HFFc6 (cell line): ENCODE measurements at places on chromosomes 4 and X. TPM values are rescaled to one million over a fixed set of nuclear protein-coding genes. Genes with fewer than 3 reads are reported as not detected.

Gene TGIF2LX
- total RNA-seq, result not detected in 3 replicates

Gene LRAT
- total RNA-seq, result not detected in 3 replicates

- no peaks in the 10 kb centered on the region for H3K27me3 ChIP-seq
- no peaks in the 10 kb centered on the region for H3K36me3 ChIP-seq
- H3K27ac ChIP-seq, result no peak overlapping the region
- no peak overlapping the region for H3K4me3 ChIP-seq
- peak; percentile 20 for DNase-seq
Measured at GRCh38 chr4:72302981-72303704, 265.9 kb downstream of the ADAMTS3 start.

Gene FHIP1A
- total RNA-seq, result 0.73 and 0.77 TPM in 2 replicates

Gene ALB
- not detected in 2 replicates for total RNA-seq

Gene SLC9B1
- total RNA-seq, result 0.21 to 0.60 TPM (median 0.23 TPM) in 3 replicates

DNA sequence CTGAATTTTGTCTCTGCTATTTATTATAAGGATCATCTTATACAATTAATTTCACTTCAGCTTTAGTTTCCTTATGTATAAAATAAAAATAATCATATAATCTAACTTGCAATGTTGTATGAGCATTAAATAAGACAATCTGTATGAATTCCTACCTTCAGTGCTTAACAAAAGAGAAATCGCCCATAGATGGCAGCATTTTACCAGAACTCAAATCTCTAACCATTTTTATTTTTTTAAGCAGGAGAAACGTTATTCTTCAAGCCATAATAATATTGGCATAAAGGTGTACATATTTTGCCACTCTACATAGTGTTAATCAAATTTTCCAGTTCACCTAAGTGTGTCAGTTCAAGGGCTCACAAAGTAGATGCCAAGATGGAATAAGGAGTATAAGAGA is 78.8 kb downstream of the TMEM47 start:
- no peaks in the 10 kb centered on the region for H3K4me1 ChIP-seq
- H3K36me3 ChIP-seq, result no peaks in the 10 kb centered on the region
- no peak overlapping the region for H3K27ac ChIP-seq
- DNase-seq, result peak; percentile 34
- no peak overlapping the region for H3K4me3 ChIP-seq

Gene FGF2
- total RNA-seq, result 400 to 440 TPM (median 405 TPM) in 3 replicates

DNA sequence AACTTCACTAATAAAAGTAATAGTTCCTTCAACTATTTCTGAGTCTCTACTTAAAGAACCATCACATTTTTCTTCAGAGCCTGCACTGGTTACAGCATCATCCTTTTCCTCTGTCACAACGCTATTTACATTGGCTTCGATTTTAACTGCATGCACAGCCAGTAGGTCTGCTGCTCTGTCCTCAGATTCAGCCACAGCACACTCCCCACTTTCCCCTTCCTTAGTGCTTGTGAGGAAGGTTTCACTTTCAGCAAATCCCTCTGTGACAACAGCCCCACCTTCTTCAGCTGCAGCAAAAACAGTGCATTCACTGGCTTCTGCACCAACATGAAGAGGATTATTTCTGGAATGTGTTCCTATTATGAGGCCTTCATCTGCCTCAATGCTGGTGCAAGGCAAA is 25.7 kb downstream of the BOD1L1 start:
- DNase-seq, result no peak
- H3K4me1 ChIP-seq, result peaks cover 20% of the 10 kb centered on the region
- H3K27me3 ChIP-seq, result no peaks in the 10 kb centered on the region
- no peak overlapping the region for H3K4me3 ChIP-seq
- H3K27ac ChIP-seq, result no peak overlapping the region
- H3K36me3 ChIP-seq, result peaks cover 53% of the 10 kb centered on the region

DNA sequence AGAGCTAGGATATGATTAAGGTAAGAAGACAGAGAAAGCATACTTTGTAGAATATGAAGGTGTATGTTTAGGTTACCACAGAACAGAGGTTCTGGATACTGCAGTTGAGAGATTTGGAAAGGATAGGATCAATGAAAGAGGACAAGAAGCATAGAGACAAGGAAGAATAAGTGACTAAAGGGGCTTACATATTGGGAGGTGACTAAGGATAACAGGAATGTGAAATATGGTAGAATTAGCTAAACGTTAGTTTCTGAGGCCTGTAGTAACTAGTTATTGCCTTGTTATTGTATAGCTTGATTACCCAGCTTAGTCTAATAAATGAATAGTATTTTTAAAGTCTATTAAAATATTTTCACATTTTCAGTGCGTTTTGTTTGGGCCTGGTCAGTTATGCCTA is 38.2 kb downstream of the CENPI start:
- peak overlapping the region; percentile 59 for H3K27ac ChIP-seq
- no peak overlapping the region; the same call in 1 of the 2 replicates for H3K4me3 ChIP-seq
- peaks cover 23% of the 10 kb centered on the region for H3K36me3 ChIP-seq
- peaks cover 4% of the 10 kb centered on the region for H3K27me3 ChIP-seq
- peaks cover 16% of the 10 kb centered on the region for H3K4me1 ChIP-seq
- DNase-seq, result no peak

DNA sequence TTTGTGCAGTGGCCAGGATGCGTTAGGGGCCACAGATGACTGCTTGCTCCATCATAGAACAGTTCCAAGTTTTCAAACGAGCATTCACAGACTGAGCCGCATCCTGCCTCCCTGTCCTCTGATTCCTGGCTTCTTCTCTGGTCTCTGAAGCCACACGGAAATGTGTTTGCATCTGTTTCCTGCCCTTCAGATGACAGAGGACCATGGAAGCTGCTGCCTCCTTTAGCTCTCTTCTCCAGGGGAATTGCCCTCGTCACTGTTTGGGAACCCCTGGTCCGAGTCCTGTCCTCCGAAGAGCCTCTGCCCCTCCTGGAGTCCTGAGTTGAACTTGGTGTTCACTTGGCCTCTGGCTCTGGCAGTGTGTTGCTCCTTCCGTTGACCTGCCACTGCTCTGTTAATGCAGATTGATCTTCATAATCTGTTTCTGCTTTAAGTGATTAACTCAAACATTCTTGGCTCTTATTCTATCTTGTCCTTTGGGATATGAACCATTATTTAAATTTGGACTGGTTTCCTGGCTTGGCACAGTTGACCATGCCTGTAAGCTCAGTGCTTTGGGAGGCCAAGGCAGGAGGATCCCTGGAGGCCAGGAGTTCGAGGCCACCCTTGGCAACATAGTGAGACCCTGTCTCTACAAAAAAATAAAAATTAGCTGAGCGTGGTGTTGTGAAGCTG is 96.0 kb downstream of the PTTG2 start:
- peaks cover 17% of the 10 kb centered on the region for H3K4me1 ChIP-seq
- peaks cover 29% of the 10 kb centered on the region for H3K36me3 ChIP-seq
- H3K27ac ChIP-seq, result no peak overlapping the region
- H3K4me3 ChIP-seq, result no peak overlapping the region
- DNase-seq, result no peak

DNA sequence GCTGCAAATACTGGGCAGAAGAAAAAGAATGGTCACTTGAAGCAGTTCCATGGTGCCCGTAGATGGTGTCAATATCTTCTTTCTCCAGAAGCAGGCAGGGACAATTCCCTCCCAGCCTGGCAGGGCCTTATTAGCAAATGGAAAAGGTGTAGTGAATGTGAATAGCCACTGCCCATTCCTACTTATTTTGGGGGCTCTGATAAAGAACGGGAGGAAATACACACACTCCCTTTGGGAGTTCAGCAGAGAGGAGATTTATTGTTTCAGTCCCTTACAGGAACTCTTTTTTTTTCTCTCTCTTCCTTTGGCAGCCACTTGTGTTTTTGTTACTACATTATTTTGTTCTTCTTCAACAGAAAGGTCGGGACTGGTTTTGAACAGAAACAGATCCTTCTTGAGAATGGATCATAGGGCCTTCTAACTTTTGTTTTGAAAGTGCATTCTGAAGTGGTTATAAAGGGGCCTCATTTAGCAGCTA is at the start of gene EMCN:
TSS of gene EMCN (minus strand) at position 159 of the 478 bp plus-strand sequence. CDS start at position 51, 108 bp downstream.
- no peak within 1 kb of the TSS for H3K27ac ChIP-seq
- peaks cover 6% of the 10 kb centered on the region; the same call in 1 of the 2 replicates for H3K36me3 ChIP-seq
- DNase-seq, result no peak
- peaks cover 2% of the 10 kb centered on the region; the same call in 1 of the 2 replicates for H3K27me3 ChIP-seq
- H3K4me3 ChIP-seq, result peak within 1 kb of the TSS; percentile 14; the same call in 1 of the 2 replicates

DNA sequence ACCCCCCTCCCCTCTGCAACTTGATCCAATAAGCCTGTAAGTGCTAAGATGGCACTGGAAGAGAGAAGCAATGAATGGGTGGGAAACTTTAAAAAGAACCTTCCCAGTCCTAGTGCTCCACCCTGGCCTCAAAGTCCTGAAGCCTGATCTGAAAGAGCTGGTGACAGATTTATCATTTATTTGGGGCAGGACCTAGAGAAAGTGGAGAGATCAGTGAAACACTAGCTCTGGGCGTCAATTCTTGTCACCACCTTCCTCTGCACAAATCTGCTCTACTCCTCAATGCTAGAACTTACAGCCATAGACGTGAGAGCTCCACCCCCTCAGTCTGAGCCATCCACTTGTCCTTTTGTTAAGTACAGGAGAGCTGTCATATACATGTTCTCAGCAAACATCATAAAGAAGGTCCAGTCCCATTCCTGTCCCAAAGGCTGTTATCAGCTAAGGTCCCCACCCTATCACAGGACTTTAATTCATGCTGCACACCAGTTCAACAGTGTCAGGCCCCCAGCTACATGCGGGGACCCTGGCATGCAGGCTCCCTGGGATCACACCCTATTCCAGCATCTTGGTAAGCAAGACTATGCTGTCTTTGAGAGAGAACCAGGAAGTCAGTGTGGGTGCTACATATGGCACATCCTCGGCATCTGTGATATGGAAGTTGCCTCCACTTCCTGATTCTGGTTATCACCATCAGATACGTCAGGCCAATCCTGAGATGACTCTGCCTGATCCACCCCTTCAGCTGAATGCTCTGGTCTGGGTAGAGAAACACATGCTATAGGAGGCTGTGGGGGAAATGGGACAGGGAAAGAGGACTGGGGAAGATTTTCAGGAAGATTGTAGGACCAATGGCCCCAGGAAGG is 2.3 kb downstream of the P2RY4 start:
- DNase-seq, result no peak
- peaks cover 32% of the 10 kb centered on the region for H3K4me1 ChIP-seq
- peaks cover 5% of the 10 kb centered on the region for H3K27me3 ChIP-seq
- H3K36me3 ChIP-seq, result no peaks in the 10 kb centered on the region

Gene OCIAD2
- total RNA-seq, result 2.5 to 3.2 TPM (median 3.1 TPM) in 3 replicates

Gene NKX6-1
- total RNA-seq, result not detected in 3 replicates

Gene ZMYM3
- total RNA-seq, result 25.0 to 28.6 TPM (median 28.4 TPM) in 3 replicates

Gene RS1
- not detected in 3 replicates for total RNA-seq

- no peaks in the 10 kb centered on the region for H3K27me3 ChIP-seq
- H3K27ac ChIP-seq, result no peak overlapping the region
- H3K4me3 ChIP-seq, result peak overlapping the region; percentile 10; the same call in 1 of the 2 replicates
Measured at GRCh38 chr4:65791812-65792308, 121.6 kb upstream of the EPHA5 start.

- no peak for DNase-seq
- no peak overlapping the region for H3K4me3 ChIP-seq
- no peaks in the 10 kb centered on the region for H3K36me3 ChIP-seq
Measured at GRCh38 chrX:35809781-35810180, 11.6 kb downstream of the MAGEB16 start.

- H3K4me3 ChIP-seq, result peak overlapping the region; percentile 97
- no peak for DNase-seq
- H3K36me3 ChIP-seq, result peaks cover 52% of the 10 kb centered on the region
- H3K27ac ChIP-seq, result peak overlapping the region; percentile 86
Measured at GRCh38 chr4:122827258-122827878, 737 bp downstream of the FGF2 start.
